ENCODE measurements at places on chromosomes 4 and X. TPM values are rescaled to one million over a fixed set of nuclear protein-coding genes. Genes with fewer than 3 reads are reported as not detected.

Gene CFAP47
- not detected for polyA plus RNA-seq

Gene CT45A3
- 0.42 TPM for polyA plus RNA-seq

Gene FNIP2
- 6.8 TPM for polyA plus RNA-seq

Gene BMPR1B
- 1.1 TPM for polyA plus RNA-seq

Gene TASL
- polyA plus RNA-seq = not detected

Gene COPS4
- polyA plus RNA-seq = 27.9 TPM

Gene PCDH7
- 1.7 TPM for polyA plus RNA-seq

Gene MUC7
- polyA plus RNA-seq = not detected

DNA sequence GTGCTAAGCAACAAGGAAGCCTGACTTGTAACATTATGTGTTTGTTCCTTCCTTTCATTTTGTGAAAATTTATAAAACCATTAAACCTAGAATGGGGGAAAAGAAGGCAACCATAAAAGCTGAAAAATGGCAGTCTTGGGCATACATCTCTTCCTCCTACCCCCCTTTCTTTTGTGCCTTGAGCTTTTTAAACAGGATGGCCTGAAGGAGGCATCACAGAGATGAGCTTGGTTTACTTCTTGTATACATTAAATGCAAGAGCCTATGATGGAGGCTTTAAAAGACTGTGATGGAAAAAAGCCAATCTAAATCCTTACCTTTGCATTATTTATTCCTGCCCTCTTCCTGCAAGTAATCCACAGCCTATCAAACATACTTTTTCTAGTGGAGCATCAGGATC is 36.2 kb upstream of the ADH7 start:
- DNase-seq = no peak

DNA sequence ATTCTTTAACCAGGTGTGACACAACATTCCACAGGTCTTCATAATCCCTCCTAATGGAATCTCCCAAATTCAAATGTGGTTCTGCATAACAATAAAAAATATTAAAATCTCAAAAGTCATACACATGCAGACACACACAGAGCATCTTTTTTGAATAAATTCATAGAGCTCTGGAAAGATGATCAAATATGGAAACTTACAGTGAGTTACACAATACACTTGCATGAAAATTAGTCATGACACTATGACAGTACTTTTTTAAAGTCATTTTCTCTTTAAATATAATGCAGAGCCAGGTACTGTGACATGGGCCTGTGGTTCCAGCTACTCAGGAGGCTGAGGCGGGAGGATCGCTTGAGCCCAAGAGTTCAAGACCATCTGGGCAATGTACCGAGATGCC is 38.9 kb downstream of the DDX60L start:
- no peak for DNase-seq

- peak; percentile 39 for DNase-seq
Observed at GRCh38 chrX:32524385-32524784, 687.0 kb downstream of the DMD start.

DNA sequence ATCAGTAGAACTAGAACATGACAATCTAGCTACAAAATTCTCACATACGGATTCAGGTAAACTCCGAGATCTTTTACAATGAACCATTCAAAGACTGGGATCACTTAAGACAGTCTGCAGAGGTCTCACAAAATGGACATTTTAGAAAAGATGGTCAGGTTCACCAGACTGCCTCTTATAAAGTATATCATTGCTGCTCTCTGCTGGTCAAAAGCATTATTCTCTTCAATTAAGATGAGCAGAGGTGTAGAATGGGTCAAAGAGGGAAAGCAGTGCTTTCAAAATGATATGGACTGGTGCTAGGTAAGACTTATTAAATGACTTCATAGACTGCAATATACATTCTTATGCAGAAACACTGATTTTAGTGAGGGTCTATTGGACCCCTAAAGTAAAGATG is 434.7 kb downstream of the PACRGL start:
- peak; percentile 38 for DNase-seq

DNA sequence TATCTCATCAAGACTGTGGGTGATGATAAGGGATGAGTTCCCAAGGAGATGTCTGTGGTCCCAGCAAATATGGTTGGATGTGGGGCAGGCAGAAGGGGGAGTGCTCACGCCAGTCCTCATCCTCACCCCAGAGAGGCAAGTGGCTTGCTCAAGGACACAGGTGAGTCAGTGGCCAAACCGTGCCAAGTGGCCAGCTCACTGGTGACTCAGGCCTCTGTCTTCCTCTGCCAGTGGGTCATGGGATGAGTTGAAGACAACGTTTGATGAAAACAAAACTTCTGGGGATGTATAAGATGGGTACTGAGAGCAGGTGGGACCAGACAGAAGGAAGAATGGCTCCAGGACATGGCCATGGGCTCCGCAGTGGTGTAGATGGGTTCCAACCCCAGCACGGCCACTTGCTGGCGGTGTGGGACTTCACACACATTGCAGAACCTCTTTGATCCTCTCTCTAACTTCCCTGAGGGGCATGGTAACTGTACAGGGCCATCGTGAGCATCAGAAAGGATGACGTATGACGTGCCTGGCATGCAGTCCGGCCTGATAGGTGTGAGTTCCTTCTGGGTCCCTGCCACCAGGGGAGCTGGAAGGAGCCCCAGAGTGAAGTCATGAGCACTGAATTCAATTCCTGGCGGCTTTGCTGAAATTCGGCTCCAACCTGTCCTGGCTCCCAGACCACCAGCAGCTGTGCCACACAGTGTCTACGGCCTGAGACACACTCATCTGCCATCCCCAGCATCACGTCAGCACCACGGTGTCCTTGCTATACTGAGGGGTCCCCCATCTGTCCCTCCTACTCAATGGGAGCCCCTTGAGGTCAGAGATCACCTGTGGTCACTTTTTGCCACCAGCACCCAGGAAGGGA is 41.3 kb upstream of the GPR78 start:
- DNase-seq = no peak

DNA sequence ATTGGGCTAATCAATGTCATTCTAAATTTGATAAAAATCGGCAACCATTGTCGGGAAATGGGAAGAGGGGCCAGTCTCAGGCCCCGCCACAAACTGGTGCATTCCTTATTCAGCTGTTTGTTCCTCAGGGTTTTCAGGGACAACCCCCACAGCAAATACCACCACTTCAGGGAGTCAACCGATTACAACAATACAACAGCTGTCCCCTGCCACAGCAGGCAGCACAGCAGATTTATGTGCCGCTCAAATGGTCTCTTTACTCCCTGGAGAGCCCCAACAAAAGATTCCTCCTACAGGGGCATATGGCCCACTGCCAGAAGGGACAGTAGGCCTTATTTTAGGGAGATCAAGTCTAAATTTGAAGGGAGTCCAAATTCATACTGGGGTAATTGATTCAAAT is 61.8 kb downstream of the ZNF732 start:
- no peak for DNase-seq

GRCh38 chr4:143089291-143089690 is 95.4 kb upstream of the USP38 start:
- no peak for DNase-seq

- no peak for DNase-seq
Observed at GRCh38 chr4:139861471-139861870, 195.9 kb downstream of the MGST2 start.

DNA sequence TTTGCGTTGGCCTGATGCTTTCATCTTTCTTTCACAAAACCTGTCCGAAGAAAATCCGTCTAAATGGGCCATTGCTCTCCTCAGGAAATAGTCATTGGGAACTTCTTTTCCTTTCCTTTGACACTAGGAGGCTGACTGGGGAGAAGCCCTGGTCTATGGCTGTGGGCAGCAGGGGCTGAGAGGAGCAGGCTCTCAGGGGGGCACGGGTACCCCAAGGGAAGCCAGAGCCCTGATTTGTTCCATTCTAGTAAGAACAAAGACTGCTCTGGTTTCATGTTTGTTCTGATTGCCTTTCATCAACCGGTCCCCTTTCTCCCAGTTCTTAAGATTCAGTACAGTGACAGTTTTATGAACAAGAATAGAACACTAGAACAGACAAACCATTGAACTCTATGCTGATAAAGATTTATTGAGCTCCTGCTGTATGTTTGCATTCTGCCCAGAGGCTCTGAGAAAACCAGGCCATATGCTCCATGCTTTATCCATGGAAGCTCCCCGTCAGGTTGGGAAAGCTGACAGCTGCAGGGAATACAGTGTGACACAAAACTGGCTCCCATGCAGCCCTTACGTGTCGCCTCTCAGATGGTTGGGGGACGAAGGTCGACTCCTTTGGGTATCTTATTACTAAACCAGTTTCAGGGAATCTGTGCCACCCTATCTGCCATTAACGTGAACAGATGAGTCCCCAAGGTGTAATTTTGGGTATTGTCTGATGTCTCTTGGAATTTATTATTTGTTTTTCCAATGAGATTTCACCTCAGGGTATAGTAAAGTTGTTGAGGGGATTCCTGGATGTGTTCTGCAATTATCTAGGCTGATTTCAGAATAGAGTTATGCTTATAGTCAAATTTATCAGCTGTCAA is 72.4 kb upstream of the MSANTD1 start:
- DNase-seq = peak; percentile 71

- no peak for DNase-seq
Observed at GRCh38 chr4:10130178-10130888, 13.7 kb upstream of the WDR1 start.

- no peak for DNase-seq
Observed at GRCh38 chr4:7366180-7366945, 68.4 kb downstream of the PSAPL1 start.

DNA sequence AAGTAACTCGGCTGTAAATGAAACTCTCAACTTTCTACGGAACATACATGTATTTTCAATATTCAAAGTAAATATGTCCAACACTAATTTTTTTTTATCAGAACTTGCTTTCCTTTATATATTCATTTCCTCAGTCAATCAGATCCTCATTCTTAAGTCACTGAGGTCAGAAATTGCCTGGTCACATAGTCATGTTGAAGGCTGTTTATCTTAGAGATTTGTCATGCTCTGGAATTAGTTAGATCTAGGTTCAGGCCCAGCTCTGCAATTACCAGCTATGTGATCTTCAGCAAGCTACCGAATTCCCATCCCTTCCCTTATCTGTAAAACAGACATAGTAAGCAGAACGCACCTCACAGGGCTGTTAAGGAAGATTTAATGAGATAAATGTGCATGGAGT is 228.8 kb downstream of the SPCS3 start:
- DNase-seq = no peak

DNA sequence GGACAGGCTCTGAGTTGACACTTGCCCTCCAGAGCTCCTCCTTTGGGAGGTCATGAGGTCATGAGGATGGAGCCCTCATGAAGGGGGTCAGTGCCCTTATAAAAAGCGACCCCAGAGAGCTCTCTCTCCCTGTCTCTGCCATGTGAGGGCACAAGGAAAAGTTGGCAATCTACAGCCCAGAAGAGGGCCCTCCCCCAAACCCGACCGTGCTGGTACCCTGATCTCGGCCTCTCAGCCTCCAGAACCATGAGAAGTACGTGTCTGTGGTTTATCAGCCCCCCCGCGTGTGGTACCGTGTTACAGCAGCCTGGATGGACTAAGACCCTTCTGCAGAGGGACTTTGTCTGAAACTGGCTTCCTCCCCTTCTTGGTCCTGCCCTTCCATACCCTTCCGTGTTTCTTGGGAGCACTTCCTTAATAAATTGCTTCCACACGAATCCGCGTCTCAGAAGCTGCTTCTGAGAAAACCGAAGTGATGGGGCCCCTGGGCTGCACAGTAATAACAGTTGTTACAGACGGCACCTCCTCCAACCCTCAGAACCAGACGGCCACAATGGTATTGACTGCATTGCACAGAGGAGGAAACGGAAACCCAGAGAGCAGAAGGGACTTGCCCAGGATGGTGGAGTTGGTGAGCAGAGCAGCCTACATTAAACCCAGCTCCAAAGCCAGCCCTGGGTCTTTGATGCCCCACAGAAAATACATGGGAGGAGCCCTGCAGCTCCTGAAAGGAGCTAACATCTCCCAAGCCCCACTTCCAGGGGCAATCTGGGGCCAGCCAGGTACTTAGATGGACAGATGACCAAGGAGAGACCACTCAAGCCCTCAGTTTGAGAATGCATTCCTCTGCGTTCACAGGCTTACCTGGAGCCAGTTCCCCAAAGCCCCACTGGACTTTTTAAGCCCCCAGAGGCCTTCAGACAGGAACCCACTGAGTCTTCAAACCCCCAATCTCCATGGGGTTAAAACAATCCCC is 242.7 kb downstream of the BCOR start:
- DNase-seq = no peak

DNA sequence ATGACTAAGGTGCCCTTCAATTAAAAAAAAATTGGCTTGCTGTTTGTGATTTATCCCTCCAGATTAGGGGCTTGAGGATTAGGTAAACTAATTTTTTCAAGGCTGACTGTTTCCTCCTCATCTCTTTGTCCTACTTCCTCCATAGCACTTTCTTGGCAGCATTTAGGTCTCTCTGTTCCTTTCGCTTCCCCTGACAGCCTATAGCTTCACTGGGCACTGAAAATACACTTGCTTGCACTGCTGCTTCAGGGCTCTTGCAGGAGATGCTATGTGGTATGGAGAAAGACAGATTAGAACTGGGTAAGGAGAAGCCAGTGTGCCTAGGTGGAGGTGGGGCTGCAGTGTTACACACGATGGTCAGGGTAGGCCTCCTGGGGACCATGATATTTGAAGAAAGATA is 112.3 kb upstream of the SFRP2 start:
- no peak for DNase-seq

GRCh38 chrX:70664726-70665125 is 220.1 kb downstream of the DLG3 start:
- DNase-seq = peak; percentile 38

DNA sequence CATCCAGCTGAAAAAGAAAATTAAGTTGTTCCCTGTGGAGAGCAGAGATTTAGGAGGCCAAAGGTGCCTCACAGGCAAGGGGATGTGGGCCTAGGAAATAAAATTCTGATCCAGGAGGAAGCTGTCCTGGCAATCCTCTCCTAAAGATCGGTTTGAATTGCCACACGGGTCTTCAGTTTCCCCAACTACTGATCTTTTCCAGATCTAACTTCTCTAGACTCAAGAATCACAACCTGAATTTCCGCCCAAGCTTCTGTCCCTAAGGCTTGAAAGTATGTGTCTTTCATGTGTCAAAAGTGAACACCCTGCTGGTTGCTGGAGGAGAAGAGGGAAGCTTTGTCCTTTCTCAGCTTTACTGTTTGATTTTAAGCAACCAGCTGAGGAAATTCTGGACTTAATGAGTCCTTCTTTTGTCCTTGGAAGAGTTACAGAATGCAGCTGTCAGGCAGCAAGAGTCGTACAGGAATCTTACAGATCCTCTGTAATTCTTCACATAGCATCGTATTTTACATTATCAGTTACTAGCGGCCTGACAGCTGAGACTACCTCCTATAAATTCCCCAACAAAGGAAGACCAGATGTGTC is 93.8 kb downstream of the INPP4B start:
- DNase-seq = peak; percentile 6

- DNase-seq = peak; percentile 76
Observed at GRCh38 chr4:84971319-84971932, 4.9 kb upstream of the WDFY3 start.

DNA sequence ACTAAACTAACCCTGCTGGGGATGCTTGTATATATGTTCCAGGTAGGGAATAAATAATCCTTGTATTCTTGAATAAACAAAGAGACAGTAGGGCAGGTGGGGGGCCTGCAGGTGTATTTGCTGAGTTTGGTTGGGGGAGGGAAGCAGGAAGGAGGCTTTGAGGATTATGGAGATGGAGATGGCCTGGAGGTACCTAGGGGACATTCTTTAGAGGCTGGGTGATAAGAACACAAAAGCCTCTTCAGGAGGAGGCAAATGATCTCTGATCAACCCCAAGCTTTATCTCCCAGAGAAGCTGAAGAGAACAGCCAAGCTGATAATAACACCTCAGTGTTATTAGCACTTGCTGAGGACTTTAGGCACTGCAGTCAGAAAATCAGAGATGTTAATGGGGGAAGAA is 187.7 kb downstream of the MGST2 start:
- no peak for DNase-seq

- DNase-seq = no peak
Observed at GRCh38 chr4:156710365-156711192, 261.0 kb downstream of the PDGFC start.

All from brain (organoid and tissue), 16 donors.